ENCODE measurements at places on chromosomes 16 and 17.

DNA sequence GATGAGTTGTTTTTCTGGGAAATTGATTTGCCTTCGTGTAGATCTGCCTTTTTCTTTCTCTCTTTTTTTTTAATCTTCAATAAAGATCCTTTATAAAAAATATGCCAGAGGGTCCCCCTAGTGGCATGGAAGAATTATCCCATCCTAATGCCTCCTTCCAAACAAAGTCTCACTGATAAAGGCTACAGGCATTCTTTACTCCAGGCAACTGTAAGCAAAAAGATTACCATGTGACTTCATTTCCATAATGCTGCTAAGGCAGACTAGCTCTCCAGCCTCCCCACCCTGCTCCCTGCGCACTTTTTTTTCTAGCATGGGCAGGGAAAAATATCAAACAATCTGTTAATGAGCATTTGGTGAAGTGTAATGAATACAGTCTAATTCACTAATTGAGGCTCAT, 220.2 kb upstream of the CDH8 start:
- DNase-seq: peak; percentile 21

GRCh38 chr17:75875182-75875939, 3.0 kb downstream of the TRIM47 start:
- DNase-seq: no peak

GRCh38 chr17:50977487-50978159, 111.5 kb upstream of the TOB1 start:
- no peak for DNase-seq

GRCh38 chr16:53832896-53833544, 129.1 kb downstream of the FTO start:
- DNase-seq: no peak

GRCh38 chr17:50278526-50279180, 4.4 kb downstream of the TMEM92 start:
- no peak for DNase-seq

DNA sequence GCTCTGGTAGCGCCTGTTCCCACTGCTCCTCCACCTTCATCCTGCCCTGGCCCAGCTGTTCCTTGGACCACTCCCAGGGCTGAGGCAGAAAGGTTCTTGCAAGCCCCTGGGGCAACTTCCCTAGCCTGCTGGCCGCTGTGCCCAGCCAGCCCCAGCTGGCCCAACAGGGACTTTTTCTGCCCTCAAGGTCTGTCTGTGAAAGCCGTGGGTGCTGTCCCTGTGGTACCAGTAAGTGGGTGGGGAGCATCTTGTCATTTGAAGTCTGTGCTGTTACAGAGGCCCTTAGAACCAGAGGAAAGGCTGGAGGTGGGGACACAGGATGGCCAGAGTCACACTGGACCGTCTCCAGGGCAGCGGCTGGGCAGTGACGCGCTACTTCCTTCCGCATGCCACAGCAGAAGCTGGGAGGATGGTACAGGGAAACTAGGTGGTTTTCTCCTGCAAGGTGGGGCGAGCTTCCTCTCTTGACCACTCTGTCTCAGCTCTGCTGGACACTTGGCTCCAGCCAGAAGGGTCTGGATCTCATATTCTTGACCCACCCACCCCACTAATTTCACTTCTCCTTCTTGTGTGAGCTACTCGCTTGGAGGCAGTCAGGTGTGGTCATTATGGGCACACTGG, 87.8 kb downstream of the PLCG2 start:
- DNase-seq: no peak

DNA sequence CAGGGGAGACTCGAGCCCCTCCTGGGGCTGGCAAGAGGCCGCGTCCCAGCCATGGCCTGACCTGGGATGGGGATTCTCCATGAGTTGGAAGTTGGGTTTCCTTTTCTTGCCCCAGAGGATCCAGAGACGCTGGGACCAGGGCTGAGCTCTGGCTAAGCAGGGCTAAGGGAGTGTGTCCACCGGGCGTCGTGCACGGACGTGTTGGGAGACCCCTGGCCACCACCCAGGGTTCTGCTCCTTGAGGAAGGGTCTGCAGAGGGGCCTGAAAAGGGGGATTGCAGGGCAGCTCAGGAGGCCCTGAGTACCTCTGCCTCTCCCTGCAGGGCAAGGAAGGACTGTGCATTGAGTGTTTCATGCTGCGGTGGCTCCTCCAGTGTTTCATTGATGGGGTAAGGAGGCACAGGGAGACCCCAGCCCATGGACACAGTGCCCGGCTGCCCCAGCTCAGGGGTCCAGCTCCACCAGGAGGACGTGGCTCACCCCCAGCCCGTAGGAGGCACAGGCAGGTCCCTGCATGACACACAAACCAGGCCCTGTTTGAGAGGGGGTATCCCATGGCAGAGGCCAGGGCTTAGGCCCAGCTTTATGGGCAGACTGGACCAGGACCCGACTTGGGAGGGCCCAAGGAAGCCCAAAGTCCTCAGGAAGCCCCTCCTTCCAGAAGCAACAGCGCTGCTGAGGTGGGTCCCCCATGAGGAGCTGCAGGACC, 47.5 kb downstream of the USP22 start:
- DNase-seq: no peak

- DNase-seq: no peak
Observed at GRCh38 chr17:187130-187529, 5.7 kb upstream of the DOC2B start.

DNA sequence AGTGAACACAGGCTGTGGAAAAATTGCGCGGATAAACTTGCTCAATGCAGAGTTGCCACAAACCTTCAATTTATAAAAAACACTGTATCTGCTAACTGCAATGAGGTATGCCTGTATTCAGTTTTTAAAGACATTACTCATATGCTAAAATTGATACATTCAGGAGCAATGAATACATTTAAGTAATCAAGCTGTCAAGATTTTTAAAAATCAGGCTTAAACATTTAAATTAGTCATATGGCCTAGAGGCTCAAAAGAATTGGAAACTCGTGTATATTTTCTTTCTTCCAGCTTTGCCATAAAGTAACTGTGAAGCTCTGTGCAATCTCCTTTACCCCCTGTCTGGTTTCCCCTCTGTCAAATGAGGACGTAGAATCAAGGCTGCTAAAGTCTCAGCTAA, 4.1 kb downstream of the SYNRG start:
- DNase-seq: no peak

DNA sequence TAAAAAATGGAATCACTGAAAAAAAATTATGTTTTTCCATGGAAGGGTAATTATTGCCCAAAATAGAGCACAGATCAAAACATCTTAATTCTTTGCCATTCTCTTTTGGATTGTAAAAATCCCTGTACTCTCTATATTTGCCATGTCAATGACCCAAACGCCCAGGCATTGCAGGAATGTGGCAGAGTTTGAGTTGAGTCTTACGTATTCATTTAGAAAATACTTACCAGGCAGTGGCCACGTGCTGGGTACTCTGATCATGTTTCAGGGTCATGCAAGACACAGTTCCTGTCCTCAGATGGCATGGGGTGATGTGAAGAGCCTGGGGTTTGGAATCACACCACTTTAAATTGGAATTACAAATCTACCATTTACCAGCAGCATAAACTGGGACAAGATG, 267.7 kb downstream of the ABCC12 start:
- DNase-seq: no peak
